ENCODE measurements at places on chromosomes 3 and 15.

DNA sequence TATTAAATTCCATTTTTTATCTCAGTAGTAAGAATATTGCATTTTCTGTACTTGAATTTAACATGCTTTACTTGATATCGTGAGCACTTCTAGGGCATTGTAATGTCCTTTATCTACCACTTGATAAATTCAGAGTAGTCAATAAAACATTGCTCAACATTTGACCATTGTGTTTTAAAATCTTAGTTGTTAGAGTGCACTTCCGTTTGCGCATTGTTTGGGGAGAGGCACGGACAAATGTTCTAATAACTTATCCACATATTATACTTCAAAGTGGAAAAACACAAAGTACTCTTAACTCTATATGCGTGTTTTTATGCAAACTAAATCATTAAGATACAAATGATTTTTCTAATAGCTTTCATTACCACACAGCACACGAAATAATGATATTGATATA, 419 bp downstream of the FAM227B start:
- no peak for DNase-seq

- no peak for DNase-seq
Observed at GRCh38 chr3:148922467-148922866, 57.4 kb downstream of the CPA3 start.

DNA sequence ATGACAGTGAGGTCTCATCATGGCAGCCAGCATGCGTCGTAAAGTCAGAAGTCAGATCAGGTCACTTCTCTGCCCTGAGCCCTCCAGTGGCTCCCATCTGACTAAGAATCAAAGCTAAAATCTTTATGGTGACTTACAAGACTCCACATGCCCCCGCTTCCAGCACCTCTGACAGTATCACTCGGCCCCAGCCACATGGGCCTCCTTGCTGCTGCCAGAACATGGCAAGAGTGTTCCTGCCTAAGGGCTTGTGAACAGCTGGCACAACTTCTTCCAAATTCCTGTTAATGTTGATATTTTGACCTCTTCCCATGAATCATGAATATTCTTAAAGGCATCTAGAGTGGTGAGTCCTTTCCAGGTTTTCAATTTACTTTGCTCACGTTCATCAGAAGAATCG, 20.5 kb downstream of the POLR2M start:
- DNase-seq = no peak

GRCh38 chr15:57625703-57626448, 34.2 kb downstream of the MYZAP start:
- DNase-seq = no peak

- DNase-seq = no peak
Observed at GRCh38 chr15:66041276-66041675, 172.0 kb downstream of the RAB11A start.

GRCh38 chr3:76122007-76122406, 336.7 kb upstream of the ZNF717 start:
- no peak for DNase-seq

GRCh38 chr3:85726241-85726640, 767.5 kb downstream of the CADM2 start:
- DNase-seq = no peak

- no peak for DNase-seq
Observed at GRCh38 chr3:141900343-141900742, 23.9 kb downstream of the ATP1B3 start.

- no peak for DNase-seq
Observed at GRCh38 chr15:89177633-89178306, 43.6 kb downstream of the RLBP1 start.

GRCh38 chr3:186487819-186488218, 56.4 kb downstream of the CRYGS start:
- DNase-seq = no peak

DNA sequence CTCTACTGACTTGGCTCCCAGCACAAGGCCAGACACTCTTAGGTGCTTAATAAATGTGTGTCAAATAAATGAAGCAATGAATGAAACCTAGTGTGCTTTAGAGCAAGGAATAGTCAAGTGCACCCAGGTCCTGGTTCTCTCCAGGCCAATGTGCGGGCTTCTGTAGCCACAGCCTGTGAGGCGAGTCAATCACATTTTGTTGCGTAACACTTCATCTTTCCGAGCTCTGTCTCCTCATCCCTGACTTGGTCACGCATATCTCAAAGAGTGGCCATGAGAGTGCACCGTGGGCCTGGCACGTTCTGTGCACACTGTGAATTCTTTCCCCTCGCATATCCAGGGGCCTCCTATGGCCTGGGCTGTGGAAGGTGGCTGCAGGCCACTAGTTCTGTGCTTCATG, 11.4 kb upstream of the SH3GL3 start:
- DNase-seq = no peak

DNA sequence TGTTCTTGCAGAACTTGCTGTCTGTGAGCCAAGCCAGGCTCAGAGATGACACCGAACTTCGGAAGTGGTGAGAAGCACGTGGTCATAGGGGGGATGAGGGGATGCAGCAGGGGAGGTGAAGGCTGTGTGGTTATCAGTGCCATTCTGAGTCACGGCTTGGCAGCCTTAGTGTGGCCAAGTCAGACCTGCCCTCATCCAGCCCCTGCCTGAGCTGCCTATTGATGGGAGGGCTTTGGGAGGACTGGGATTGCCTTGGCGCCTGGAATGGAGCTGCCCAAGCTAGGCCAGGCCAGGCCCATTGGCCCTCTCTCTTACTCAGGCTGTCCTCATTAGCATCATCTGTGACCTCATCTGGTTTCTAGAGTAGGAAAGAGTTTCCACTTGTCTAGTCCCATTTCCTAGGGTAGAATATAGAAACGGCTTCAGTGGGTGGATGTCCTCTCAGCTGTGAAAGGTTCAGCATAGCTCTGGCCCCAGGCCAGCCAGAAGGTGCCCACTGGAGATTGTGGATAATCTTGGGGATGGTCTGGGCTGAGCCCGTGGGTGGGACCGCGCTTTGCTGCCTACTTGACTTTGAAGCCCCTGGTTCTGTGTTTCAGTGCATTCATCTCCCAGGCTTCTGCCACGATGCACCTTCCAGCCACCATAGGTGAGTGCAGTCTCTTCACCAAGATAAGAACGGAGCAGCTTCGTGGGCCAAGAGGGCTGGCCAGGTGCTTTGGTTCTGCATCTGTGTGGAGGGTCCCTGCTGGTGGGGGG, 7.2 kb downstream of the FAH start:
- DNase-seq = no peak

- no peak for DNase-seq
Observed at GRCh38 chr15:67190326-67190725, 64.1 kb downstream of the AAGAB start.

- DNase-seq = no peak
Observed at GRCh38 chr3:104438706-104439105, 928.0 kb upstream of the ALCAM start.

DNA sequence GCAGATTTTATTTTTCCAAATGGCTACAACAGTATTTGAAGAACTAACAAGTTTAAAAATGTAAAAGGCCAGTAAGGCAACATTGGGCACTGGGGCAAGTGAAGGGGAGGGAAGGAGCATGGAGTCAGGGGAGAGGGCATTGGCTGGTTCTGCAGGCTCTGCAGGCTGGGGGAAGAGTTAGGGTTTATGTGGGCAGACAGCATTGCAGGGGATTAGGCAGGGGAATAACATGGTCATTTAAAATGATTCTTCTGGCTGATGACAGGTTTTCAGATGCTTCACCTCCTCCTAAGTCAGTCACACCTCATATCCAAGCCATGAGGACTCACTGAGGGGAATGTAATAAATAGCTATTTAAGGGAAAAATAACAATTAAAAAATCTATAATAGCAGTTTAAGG, 52.6 kb downstream of the BTD start:
- no peak for DNase-seq

DNA sequence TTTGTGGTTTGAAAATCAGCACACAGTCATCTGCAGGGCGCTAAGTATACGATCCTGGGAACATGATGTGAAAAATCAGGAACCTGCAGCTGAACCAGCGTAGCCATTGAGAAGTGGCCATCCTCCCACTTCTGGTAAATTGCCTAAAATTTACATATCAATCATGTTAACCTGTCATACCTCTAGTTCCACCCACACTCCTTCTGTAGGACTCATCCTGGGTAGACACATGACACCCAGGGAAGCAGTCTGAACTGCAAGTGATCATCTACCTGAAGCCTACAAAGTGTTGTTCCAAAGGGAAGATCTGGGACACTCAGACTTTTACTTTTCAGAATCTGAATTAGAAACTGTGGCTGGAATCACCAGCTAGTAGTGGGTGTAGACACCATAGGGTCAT, 5.5 kb upstream of the PSMD6 start:
- no peak for DNase-seq

DNA sequence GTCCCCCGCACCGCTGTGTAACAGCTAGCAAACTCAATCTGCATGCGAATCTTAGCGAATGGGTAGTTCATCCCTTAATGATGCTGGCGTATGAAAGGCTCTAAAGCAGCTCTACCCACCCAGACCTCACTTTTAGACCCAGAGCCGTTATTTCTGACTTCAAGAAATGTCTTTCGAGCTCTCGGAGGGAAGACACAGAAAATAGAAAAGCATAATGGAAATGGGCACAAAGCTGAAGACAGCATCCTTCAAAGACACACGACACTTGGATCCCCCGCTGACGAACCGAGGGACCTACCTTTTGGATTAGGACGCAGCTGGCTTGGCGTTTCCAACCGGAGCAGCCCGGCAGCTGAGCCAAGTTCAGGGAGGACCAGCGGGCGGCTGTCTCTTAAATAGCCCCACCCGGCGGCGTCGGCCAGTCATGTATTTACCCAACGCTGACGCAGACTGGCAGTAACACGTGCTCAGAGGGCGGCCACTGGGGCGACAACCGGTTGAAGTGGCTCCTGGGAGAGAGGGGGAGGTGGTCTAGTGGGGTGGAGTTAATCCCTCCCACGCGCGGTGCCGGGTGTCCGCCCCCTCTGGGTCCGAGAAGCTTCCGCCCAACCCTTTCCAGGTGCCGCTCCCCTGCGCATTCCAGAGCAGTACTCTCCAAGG, 1.5 kb downstream of the CCK start:
- no peak for DNase-seq

GRCh38 chr3:13745636-13746035, 134.2 kb downstream of the WNT7A start:
- no peak for DNase-seq

GRCh38 chr3:23840521-23840920, 34.8 kb downstream of the UBE2E1 start:
- no peak for DNase-seq

DNA sequence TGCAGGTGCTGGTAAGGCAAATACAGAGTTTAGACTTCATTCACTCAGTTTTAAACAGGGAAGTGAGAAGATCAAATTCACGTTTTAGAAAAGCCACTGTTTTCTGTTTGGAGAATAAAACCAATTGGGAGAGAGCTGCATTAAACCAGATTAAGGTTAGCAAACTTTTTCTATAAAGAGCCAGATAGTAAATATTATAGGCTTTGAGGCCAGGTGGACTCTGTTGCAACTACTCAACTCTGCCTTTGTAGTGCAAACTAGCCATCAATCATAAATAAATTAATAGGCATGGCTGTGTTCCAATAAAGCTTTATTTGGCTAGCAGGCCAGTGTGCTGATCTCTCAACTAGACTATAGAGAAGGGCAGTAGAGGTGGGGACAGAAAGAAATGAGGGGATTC, 33.5 kb downstream of the SUCLG2 start:
- DNase-seq = no peak

GRCh38 chr3:51968883-51969678, 1.8 kb upstream of the PCBP4 start:
- no peak for DNase-seq

GRCh38 chr15:48564690-48565089, 80.8 kb downstream of the FBN1 start:
- no peak for DNase-seq

DNA sequence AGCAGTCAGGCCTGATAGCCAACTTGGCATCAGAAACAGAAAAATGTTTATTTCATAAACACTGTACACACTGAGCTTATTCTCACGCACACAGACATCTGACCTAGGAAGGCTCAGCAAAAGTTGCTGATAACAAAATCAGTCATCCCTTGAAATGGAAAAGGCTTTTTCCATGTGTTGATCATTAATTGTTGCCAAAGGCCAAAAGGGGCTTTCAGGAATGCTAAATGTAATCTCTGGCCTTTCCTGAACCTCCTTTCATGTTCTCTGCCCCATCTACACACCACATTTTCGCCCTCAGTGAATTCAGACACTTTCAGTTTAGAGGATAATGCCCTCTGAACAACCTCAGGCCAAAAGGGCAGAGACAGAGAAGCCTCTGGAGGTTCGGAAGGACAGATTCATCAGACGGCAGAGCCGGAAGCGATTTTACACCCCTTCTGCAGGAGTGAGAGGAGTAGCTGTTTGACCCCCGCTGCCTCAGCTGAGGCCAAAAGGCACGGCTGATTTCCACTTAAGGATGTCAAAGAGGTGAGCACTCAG, 14.5 kb downstream of the RTP4 start:
- DNase-seq = no peak

- DNase-seq = no peak
Observed at GRCh38 chr3:43768381-43768973, 77.7 kb downstream of the ABHD5 start.

DNA sequence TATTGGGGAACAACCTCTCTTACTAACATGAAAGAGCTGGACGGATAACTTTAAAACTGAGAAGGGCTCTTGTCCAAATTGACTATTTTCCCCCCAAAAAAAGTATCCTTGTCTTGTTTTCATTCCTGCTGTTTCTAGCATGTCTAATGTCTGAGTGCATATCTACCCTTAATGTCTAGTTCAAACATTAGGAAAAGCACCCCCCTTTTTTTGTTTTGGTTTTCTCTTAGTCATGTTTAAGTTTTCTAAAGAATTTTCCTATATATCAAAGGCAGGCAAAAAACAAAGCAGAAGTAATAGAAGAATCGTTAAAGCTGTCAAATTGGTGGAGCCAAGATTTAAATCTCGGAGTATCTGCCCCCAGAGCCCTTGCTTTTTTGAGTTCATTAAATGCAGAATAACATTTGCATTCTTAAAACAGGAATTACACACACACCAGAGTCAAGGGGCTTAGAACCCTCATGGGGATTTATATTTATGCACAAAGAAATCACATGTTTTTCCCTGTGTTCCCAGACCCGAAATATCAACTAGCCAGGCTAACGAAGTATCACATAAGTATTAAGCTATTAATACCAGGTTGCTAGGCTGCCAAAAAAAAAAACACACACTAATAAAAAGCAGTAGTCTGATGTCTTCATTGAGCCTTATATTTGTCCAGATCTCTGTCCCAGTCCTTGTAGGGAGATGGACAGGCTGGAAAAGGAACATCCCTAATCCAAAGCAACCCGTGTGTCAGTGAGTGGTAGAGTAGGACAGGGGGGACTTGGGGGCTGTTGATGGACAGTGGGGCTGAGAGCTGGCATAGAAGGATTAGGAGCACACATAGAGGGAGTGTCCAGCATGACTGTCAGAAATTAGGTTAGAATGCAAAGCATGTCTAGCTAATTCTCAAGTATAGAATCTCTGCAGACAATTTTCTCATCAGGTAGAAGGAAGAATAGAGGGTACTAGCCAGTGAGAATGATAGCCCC, 103.6 kb upstream of the BFSP2 start:
- no peak for DNase-seq

- DNase-seq = no peak
Observed at GRCh38 chr3:38226273-38226672, 39.3 kb upstream of the SLC22A13 start.

GRCh38 chr15:76840830-76841460, 64.2 kb downstream of the SCAPER start:
- DNase-seq = no peak

Measured in GM12892 (cell line).